ENCODE measurements at places on chromosomes 6 and 20.

- no peak overlapping the region for H3K4me3 ChIP-seq
- no peaks in the 10 kb centered on the region for H3K27me3 ChIP-seq
- DNase-seq = no peak
- no peaks in the 10 kb centered on the region for H3K4me1 ChIP-seq
- H3K36me3 ChIP-seq = no peaks in the 10 kb centered on the region
Measured at GRCh38 chr6:169200893-169201514, 52.6 kb downstream of the THBS2 start.

DNA sequence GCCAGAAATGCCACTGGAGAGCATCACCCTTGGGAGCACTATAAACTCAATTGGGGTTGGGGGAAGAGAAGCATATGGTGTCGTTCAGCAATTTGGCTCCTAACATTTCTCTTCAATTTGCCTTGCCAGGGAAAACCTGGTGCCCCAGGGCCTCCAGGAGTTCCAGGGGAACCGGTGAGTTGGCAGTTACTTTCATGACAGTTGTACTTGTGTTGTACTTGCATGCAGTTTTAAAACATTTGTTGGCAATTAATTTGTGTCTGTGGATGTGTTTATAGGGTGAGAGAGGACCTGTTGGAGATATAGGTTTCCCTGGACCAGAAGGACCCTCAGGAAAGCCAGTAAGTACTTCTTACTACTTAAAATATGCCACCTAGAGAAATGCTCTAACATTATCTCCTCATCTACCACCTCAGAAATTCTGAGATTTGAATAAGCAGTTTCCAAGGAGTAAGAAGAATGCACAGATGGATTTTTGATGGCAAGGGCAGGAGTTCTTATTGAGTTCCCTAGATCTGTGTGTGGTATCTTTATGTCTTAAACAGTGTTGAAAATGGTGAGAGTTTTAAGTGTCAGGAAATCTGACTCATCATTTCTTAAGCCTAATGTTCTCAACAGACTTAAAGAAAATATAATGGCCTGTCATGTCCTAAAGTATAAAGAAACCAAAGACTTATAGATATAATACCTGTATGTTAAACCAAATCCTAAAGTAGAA lies 122.5 kb downstream of the COL9A1 start:
- H3K27ac ChIP-seq = no peak overlapping the region
- no peaks in the 10 kb centered on the region for H3K4me1 ChIP-seq
- no peak overlapping the region for H3K4me3 ChIP-seq
- no peak for DNase-seq

DNA sequence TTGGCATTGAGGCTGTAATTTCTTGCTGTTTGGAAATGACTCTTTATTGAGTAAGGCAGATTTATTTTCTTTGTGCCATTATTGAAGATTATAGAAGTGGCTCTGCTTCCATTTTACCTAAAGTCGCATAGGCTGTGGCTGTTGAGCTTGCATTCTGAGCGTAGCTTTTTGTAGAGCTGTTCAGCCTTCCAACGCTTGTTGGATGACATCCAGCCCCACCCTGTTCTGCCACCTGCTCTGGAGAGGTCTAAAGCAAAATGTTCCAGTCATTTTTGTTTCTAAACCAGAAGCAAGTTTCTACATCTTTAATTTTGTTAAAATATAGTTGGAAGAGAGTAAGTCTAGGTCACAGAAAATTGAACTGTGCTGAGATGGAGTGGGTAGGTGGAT lies 24.4 kb downstream of the UST start:
- H3K4me1 ChIP-seq = peaks cover 17% of the 10 kb centered on the region
- DNase-seq = no peak
- no peak overlapping the region for H3K27ac ChIP-seq
- H3K36me3 ChIP-seq = no peaks in the 10 kb centered on the region
- H3K4me3 ChIP-seq = no peak overlapping the region
- peaks cover 11% of the 10 kb centered on the region for H3K27me3 ChIP-seq

DNA sequence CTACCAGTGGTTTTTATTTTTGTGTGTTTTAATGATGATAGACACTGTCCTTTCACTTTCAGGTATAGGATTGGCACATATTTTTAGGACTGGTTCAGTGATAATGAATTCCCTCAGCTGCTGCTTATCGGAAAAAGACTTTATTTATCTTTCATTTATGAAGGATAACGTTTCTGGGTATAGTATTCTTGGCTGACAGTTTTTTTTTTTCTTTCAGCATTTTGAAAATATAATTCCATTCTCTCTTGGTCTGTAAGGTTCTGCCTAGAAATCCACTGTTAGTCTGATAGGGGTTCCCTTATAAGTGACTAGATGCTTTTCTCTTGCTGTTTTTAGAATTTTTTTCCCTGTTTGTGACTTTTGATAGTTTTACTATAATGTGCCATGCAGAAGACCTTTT lies 313.1 kb downstream of the TENT5A start:
- no peaks in the 10 kb centered on the region for H3K27me3 ChIP-seq
- H3K36me3 ChIP-seq = no peaks in the 10 kb centered on the region
- no peak overlapping the region for H3K27ac ChIP-seq
- no peaks in the 10 kb centered on the region for H3K4me1 ChIP-seq

GRCh38 chr20:61841966-61842365 lies 223.7 kb downstream of the TAF4 start:
- no peaks in the 10 kb centered on the region for H3K4me1 ChIP-seq
- DNase-seq = no peak
- H3K4me3 ChIP-seq = no peak overlapping the region
- H3K27ac ChIP-seq = no peak overlapping the region
- no peaks in the 10 kb centered on the region for H3K36me3 ChIP-seq
- no peaks in the 10 kb centered on the region for H3K27me3 ChIP-seq

- H3K4me3 ChIP-seq = no peak overlapping the region
- H3K27ac ChIP-seq = no peak overlapping the region
- peaks cover 4% of the 10 kb centered on the region for H3K27me3 ChIP-seq
- DNase-seq = no peak
- no peaks in the 10 kb centered on the region for H3K36me3 ChIP-seq
Measured at GRCh38 chr20:60238992-60239660, 280.9 kb downstream of the CDH26 start.

DNA sequence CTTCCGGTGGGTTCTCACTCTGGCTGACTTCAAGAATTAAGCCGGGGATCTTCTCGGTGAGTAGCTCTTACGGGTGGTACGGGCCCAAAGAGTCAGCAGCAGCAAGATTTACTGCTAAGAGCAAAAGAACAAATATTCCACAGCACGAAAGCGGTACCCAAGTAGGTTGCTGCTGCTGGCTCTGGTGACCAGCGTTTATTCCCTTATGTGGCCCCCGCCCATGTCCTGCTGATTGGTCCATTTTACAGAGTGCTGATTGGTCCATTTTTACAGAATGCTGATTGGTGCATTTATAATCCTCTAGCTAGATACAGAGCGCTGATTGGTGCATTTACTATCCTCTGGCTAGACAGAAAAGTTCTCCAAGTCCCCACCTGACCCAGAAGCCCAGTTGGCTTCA lies 44.3 kb downstream of the FAM50B start:
- H3K4me1 ChIP-seq = no peaks in the 10 kb centered on the region
- no peak for DNase-seq
- no peak overlapping the region for H3K27ac ChIP-seq
- H3K27me3 ChIP-seq = no peaks in the 10 kb centered on the region

All from activated naive CD8-positive, alpha-beta T cell treated with anti-CD3 and anti-CD28 coated beads for 36 hours (primary cell).